ENCODE measurements at places on chromosomes 6 and 20.

DNA sequence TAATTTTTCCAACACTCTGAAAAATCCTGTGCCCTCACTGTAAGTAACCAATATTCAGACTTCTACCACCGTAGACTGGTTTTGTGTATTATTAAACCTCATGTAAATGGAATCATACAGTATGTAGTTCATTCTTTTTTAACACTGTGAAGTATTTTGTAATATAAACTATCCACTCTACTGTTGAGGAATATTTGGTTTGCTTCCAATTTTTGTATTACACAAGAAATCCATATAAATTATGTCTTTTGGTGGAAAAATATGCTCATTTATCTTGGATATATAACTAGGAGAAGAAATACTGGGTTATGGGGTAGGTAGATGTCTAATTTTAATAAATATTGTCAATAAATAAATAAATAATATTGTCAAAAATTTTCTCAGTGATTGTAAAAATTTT, 116.8 kb downstream of the CHD6 start:
- DNase-seq: no peak

- peak; percentile 16 for DNase-seq
Measured at GRCh38 chr6:44003345-44004061, 123.7 kb downstream of the MRPL14 start.

DNA sequence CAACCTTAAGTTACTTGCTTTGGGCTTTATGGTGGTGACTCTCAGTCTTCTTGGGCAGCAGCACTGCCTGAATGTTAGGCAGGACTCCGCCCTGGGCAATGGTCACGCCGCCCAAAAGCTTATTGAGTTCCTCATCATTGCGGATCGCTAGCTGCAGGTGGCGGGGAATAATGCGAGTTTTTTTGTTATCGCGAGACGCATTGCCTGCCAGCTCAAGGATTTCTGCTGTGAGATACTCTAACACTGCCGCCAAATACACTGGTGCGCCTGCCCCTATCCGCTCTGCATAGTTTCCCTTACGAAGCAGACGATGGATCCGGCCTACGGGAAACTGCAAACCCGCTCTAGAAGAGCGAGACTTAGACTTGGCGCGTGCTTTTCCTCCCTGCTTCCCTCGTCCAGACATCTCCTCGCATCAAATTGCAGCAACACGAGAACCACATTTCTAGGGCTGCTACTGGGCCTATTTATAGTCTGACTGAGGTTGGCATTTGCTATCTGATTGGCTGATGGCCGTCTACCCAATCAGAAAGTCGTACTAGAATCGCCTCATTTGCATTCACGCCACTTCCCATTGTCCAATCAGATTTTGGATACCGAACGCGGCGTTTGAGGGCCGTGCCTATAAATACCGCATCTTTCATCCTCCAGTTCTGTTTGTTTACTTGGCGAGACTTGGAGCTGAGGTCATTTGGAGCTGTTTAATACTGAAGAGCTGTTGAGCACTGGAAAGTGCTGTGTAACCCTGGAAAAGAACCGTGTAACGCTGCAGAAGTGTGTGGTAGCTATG, 28.2 kb upstream of the SLC17A4 start:
- no peak for DNase-seq

GRCh38 chr6:92352130-92352529, 1067.2 kb downstream of the EPHA7 start:
- DNase-seq: no peak
